Stomach (tissue), 19 donors: ENCODE measurements at places on chromosomes 3 and 15. TPM values are rescaled to one million over a fixed set of nuclear protein-coding genes. Genes with fewer than 3 reads are reported as not detected.

DNA sequence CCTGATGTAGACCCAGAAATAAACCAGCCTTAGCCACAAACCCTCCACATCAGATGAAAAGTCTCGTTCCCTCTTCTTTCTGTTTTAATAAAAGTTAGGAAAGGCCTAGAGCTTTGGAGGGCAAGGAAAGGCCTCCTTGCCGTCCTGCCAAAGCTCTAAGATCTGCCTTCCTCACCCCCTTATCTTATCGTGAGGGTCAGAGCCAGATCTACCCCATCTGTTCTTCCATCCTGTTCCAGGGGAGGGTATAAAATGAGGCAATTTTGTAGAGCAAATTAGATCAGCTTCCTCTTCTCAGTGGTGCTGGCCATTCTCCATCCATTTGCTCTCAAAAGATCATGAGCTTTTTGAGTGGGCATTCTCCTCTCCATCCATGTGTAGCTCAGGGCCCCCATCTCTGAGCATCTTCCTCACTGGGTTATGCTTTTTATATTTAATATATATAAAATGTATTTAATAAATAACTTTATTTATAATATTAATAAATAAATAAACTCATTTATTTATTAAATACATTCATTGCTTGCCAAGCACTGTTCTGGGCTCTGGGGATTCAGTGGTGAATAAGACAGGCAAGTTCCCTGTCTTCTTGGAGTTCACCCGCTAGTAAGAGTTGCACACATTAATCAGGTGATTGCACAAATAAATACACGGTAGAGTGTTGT lies 2.0 kb upstream of the SLC24A1 start:
- no peak for DNase-seq
- no peaks in the 10 kb centered on the region for H3K27me3 ChIP-seq
- peaks cover 15% of the 10 kb centered on the region for H3K36me3 ChIP-seq
- H3K4me3 ChIP-seq: no peak overlapping the region
- H3K27ac ChIP-seq: no peak overlapping the region

DNA sequence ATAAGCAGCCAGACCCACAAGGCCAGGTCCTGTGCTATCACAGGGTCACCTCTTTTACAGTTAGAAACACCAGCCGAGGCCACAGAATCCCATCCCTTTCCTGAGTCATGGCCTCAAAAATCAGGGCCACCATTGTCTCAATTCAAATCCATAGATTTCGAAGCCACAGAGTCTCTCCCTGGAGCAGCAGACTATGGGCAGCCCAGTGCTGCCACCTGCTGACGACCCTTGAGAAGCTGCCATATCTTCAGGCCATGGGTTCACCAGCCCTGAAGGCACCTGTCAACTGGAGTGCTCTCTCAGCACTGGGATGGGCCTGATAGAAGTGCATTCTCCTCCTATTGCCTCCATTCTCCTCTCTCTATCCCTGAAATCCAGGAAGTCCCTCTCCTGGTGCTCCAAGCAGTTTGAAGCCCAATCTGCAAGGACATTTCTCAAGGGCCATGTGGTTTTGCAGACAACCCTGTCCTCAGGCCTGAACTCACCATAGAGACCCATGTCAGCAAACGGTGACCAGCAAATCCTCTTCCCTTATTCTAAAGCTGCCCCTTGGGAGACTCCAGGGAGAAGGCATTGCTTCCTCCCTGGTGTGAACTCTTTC lies 39.6 kb downstream of the TGM4 start:
- H3K36me3 ChIP-seq: no peaks in the 10 kb centered on the region
- H3K27me3 ChIP-seq: peaks cover 9% of the 10 kb centered on the region
- H3K27ac ChIP-seq: no peak overlapping the region
- H3K4me3 ChIP-seq: no peak overlapping the region
- H3K4me1 ChIP-seq: no peaks in the 10 kb centered on the region

DNA sequence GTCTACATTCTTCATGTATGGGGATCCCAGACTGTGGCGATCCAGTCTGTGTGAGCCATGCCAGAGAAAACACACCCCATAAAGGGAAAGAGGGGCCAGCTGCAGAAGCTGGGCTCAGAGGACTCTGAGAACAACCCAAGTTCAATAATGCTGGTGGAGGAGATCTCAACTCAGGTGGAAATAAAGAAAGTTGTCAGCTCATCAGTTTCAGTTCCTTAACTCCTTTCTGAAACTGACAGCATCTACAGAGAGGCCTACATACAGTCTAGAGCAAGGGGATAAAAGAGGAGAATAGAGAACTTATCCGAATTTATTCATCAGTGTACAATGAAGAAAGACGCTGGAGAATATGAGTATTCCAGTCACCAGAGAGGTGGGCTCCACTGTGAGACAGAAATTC lies 77.0 kb downstream of the NTRK3 start:
- no peak overlapping the region for H3K27ac ChIP-seq
- H3K36me3 ChIP-seq: no peaks in the 10 kb centered on the region

- DNase-seq: no peak
- peaks cover 36% of the 10 kb centered on the region for H3K4me1 ChIP-seq
Observed at GRCh38 chr15:92817339-92817886, 82.7 kb upstream of the CHD2 start.

- no peaks in the 10 kb centered on the region for H3K27me3 ChIP-seq
- H3K4me3 ChIP-seq: no peak overlapping the region
- H3K27ac ChIP-seq: no peak overlapping the region
- H3K36me3 ChIP-seq: no peaks in the 10 kb centered on the region
Observed at GRCh38 chr3:20546636-20547035, 360.6 kb upstream of the SGO1 start.

GRCh38 chr15:91515188-91515754 lies 338.2 kb upstream of the SLCO3A1 start:
- H3K27me3 ChIP-seq: no peaks in the 10 kb centered on the region
- no peak for DNase-seq
- no peaks in the 10 kb centered on the region for H3K36me3 ChIP-seq
- no peak overlapping the region for H3K27ac ChIP-seq

DNA sequence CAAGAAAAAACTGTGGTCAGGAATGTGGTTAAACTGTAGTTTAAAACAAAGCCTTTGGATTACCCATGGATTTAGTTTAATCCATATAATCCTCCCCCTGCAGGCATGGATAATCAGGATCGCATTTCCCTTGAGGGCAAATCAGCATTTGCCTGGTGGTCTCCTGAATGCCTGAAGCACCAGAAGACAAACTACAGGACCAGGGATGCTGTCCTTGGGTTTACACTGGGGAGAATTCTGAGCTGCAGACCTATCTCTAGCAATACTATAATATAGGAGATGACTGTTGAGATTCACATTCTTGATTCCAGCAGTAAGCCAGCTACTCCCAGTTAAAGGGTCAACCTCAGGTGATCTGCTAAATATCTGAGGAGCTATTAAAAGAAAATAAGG lies 10.6 kb downstream of the PIK3CB start:
- no peak overlapping the region for H3K4me3 ChIP-seq
- DNase-seq: no peak
- H3K27me3 ChIP-seq: no peaks in the 10 kb centered on the region
- H3K36me3 ChIP-seq: peaks cover 9% of the 10 kb centered on the region

DNA sequence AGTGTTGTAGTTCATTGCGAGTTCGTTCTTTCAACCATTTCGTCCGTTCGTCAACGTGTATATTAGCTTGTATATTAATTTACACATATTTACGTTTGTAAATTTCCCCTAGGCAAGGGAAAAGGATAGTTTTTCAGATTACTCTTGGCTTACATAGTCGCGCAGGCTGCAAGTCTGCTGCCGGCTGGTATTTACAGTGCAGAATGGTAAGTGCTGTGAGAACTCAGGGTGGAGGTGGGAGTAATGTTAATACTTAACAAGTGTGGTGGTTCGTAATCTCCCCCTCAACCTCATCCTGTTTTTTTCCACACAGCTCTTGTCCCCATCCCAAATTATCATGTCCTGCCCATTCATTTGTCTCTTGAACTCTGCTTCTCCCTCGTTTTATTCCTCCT lies 766 bp downstream of the FAM98B start:
- no peaks in the 10 kb centered on the region for H3K36me3 ChIP-seq
- H3K27ac ChIP-seq: peak overlapping the region; percentile 91

GRCh38 chr3:190121061-190121377 lies 322 bp upstream of the P3H2 start:
- no peak for DNase-seq
- H3K27me3 ChIP-seq: peaks cover 29% of the 10 kb centered on the region
- H3K36me3 ChIP-seq: no peaks in the 10 kb centered on the region
- H3K27ac ChIP-seq: peak overlapping the region; percentile 71

DNA sequence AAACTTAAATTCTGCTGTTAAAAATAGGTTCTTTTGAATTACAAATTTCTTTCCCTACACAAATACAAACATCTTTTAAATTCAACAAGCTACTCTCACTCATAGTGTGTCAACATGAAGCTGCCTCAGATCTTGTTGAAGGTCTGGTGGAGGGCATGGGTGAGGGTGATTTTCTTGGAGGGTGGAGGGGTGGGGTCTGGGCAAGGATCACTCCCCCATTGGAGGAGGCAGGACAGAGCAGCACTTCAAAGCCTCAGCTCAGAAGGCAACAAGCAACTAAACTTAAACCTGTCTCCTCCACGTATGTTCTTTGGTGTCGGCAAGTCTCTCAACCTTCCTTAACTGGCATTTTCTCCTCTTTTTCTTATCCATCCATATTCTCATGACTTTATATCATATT lies 730.9 kb downstream of the NR2F2 start:
- no peak overlapping the region for H3K27ac ChIP-seq
- H3K4me1 ChIP-seq: no peaks in the 10 kb centered on the region
- no peak overlapping the region for H3K4me3 ChIP-seq

DNA sequence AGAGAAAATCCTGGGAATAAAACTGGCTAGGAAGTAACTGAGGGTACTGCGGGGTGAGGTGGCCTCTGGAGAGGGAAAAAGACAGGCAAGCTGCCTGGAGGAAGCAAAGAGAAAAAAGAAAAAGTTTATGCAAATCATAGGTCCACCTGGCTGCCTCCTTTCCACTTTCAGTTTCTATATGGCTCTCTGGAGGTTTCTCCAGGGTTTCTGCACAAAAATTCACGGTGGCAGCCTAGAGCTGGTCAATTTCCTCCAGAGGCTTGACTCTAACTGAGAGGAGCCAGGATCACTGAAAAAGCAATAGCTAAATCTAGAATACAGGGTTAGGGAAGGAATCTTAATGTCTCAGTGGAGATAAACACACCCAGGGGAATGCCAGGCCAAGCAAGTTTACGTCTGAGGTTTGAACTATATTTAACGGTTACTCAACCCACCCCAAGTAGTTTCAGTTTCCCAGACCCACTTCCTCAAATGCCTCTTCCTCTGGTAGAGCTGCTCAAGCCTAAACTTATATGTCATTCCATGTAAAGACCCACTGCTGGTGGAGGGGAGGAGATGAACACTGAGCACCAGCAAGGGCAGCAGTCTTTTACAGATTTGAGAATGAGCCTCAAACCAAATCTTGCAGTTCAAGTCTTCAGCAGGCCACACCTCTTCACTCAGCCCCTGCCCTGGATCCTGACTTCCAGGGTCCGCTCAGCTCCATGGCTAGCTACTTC lies 5.7 kb downstream of the LYSMD2 start:
- no peaks in the 10 kb centered on the region for H3K36me3 ChIP-seq
- H3K4me3 ChIP-seq: peak overlapping the region; percentile 30
- peak overlapping the region; percentile 93 for H3K27ac ChIP-seq
- H3K27me3 ChIP-seq: no peaks in the 10 kb centered on the region
- H3K4me1 ChIP-seq: peaks cover 26% of the 10 kb centered on the region

- H3K4me3 ChIP-seq: no peak overlapping the region
- DNase-seq: no peak
- H3K4me1 ChIP-seq: peaks cover 48% of the 10 kb centered on the region
- no peaks in the 10 kb centered on the region for H3K27me3 ChIP-seq
- no peak overlapping the region for H3K27ac ChIP-seq
Observed at GRCh38 chr3:194000100-194000499, 135.8 kb upstream of the HES1 start.

- no peak for DNase-seq
- H3K4me3 ChIP-seq: no peak overlapping the region
- H3K36me3 ChIP-seq: no peaks in the 10 kb centered on the region
- H3K27ac ChIP-seq: peak overlapping the region; percentile 73
- peaks cover 8% of the 10 kb centered on the region for H3K4me1 ChIP-seq
Observed at GRCh38 chr15:81166636-81167305, 29.9 kb upstream of the IL16 start.

DNA sequence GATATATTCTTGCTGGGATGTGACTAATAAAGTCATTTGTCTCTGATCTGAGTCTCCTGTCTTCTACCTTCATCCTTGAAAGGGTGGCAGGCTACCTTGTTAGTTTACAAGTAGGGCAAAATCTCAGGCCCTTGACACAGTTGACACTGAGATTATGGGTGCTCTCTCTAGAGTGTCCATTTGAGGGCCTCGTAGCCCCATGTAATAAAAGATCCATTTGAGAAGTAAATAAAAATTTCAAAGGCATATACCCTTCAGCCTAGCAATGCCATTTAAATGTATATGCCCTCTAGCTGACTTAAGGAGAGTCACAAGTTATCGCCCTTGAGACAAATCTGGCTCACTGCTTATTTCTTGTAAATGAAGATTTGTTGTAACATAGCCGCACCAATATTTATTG lies 98.6 kb downstream of the TCF12 start:
- H3K4me3 ChIP-seq: no peak overlapping the region
- DNase-seq: no peak
- no peaks in the 10 kb centered on the region for H3K36me3 ChIP-seq
- H3K4me1 ChIP-seq: peaks cover 12% of the 10 kb centered on the region

GRCh38 chr3:121748680-121749275 lies 763 bp downstream of the GOLGB1 start:
- H3K4me1 ChIP-seq: peaks cover 9% of the 10 kb centered on the region
- peak overlapping the region; percentile 94 for H3K27ac ChIP-seq
- no peaks in the 10 kb centered on the region for H3K36me3 ChIP-seq
- no peaks in the 10 kb centered on the region for H3K27me3 ChIP-seq
- peak; percentile 90 for DNase-seq

GRCh38 chr3:37741644-37742043 lies 120.0 kb upstream of the CTDSPL start:
- H3K27ac ChIP-seq: no peak overlapping the region
- no peaks in the 10 kb centered on the region for H3K36me3 ChIP-seq
- no peak overlapping the region for H3K4me3 ChIP-seq
- DNase-seq: peak; percentile 66
- no peaks in the 10 kb centered on the region for H3K27me3 ChIP-seq

Gene ECE2
- not detected for polyA plus RNA-seq

Gene CYP1A1
- 0.20 TPM for polyA plus RNA-seq

Gene CKMT1A
- 25.7 TPM for polyA plus RNA-seq

Gene P2RY12
- 0.50 TPM for polyA plus RNA-seq

Gene ISG20
- polyA plus RNA-seq: 137 TPM

Gene SI
- polyA plus RNA-seq: not detected

Gene AADACL2
- polyA plus RNA-seq: not detected

Gene CIB2
- polyA plus RNA-seq: 5.2 TPM

Gene ASB14
- not detected for polyA plus RNA-seq

Gene HIGD2B
- not detected for polyA plus RNA-seq

Gene ATP8B4
- polyA plus RNA-seq: 0.95 TPM

Gene TIMP4
- 5.0 TPM for polyA plus RNA-seq

Gene DOCK3
- polyA plus RNA-seq: 0.06 TPM
